GM20000 (cell line): ENCODE measurements at places on chromosomes 5 and 9.
A peak's percentile ranks its signal among the peaks of the same experiment; 100 is the strongest.

DNA sequence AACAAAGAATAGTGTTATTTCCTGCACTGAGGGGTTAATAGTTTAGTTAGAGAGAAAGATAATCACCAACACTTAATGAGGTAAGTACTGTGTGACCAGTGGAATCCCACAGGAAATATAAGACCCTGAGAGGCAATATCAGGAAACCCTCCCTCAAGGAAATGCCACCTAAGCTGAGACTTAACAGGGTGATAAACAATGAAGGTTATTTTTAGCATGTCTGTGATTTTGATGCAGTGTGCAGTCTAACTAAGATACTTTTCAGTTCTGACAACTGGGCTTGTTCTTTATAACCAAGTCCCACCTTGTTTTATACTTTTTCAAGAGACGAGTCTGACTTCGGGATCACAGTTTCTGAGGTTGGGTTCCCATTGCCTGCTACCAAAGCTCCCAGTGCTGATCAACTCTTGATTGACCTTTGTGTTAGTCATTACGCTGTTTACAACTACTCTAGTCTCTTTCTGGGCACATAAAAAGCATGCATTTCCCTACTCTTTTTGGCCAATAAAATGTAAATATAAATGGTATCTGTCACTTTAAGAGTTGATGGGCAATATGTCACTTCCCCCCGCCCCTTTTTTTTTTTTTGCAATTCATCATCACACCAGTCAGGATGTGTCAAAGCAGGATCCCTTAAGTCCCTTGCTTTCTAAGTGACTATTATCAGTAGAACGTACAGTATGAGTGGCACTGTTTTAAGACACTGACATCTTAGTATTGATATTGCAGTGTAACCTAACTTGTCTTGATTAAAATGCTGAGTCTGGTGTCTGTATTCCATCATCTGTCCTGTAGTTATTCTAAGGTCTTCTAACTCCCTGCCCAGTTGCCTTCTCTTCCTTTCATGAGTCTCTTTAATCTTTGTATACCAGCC lies 31.4 kb downstream of the C6 start:
- DNase-seq: no peak

GRCh38 chr5:179316111-179316551 lies 29.1 kb downstream of the ADAMTS2 start:
- no peak for DNase-seq

- DNase-seq: no peak
Measured at GRCh38 chr5:11072076-11072475, 311.0 kb upstream of the DAP start.

DNA sequence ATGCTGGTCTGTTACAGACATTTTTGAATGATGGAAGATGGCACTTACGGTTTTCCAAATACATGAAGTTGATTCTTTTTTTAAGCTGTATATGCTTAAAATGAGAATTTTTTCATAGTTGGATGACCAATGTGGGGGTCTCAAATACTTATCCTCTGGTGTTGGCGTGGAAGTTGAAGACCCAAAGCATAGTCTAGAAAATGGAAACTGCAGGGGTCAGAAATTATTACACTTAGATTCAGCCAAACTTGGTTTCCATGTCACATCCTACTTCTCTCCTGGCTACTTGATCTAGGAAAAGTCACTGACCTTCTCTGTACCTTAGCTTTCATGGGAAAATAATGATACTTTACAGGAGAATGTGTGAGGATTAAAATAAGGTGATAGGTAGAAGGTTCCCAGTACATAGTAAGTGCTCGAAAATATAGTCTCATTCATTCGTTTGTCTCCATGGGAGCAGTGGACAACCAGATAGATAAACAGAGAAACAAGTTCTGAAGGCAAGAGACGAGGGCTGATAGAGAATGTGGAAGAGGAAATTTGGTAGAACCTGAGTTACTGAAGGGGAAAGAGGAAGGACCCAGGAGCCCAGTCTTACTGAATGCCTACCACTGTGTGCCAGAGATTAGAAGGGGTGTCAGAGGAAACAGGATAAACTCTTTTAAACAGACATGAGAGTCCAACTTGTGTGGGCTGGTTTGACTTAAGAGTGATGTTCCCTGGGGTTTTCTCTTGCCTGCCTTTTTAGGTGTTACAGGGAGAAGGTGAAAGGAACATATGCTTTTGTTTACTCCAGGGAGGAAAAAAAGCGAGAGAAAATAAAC lies 560.3 kb upstream of the KLF4 start:
- DNase-seq: no peak

- DNase-seq: no peak
Measured at GRCh38 chr9:70385426-70385825, 29.0 kb downstream of the KLF9 start.

DNA sequence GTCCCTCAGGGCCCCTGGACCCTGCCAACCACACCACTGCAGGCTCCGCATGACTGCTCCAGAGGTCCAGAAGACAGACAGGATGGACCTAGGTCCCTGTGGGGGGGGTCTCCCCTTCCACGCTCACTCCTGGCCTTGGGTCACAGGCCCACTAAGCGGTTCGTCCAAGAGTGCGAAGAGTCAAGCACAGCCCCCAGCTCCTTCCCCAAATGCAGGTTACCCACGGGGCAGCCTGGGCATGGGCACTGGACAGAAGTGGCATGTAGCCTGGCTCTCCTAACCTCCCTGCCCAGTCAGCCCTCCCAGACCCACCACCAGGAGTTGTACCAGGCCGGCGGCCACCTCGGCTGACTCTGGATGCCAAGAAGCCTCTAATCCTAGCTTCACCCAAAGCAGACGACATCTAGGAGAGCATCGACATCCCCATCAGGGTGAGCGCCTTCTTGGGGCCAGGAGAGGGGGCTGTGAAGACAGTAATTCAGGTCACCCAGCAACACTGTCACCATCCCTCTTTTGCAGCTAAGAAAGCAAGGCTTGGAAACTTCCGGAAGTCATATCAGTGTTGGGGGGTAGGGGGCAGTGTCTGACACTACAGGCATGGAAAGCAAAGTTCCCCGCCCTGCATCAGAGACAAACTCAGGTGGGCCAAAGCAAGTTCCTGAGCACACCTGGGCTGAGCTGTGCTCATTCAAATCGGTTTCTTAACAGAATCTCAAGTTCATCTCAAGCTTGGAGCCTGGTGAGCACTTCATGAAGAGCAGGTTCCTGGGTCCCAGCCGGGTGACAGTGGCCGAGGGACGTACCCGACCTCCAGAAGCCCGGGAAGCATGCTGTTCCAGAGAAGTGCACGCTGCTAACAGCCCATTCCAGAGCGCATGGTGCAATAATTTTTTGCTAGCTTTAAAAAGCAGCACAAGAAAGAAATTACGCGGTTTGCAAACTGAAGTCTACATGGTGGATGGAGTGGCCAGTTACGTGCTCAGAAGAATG lies 68.7 kb downstream of the SEMA4D start:
- peak; percentile 53 for DNase-seq

- DNase-seq: no peak
Measured at GRCh38 chr9:113992994-113993393, 85.1 kb downstream of the AMBP start.

DNA sequence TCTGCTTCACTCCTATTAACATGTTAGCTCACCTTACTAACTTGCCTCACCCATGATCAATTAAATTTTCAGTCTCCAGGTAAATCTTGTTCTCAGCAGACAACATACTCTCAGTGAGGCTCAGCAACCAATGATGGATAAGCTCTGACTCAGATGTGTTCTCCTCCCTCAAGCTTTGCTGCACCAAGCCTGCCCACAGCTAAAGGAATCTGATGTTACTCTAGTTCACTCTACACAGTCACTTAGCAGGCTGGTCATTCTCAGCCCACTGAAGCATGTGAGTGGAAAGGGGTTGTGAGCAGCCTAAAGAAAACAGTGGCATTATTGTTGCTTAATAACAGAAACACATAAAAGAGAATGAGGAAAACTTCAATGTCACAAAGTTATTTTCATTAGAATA lies 37.3 kb upstream of the CTNND2 start:
- no peak for DNase-seq

DNA sequence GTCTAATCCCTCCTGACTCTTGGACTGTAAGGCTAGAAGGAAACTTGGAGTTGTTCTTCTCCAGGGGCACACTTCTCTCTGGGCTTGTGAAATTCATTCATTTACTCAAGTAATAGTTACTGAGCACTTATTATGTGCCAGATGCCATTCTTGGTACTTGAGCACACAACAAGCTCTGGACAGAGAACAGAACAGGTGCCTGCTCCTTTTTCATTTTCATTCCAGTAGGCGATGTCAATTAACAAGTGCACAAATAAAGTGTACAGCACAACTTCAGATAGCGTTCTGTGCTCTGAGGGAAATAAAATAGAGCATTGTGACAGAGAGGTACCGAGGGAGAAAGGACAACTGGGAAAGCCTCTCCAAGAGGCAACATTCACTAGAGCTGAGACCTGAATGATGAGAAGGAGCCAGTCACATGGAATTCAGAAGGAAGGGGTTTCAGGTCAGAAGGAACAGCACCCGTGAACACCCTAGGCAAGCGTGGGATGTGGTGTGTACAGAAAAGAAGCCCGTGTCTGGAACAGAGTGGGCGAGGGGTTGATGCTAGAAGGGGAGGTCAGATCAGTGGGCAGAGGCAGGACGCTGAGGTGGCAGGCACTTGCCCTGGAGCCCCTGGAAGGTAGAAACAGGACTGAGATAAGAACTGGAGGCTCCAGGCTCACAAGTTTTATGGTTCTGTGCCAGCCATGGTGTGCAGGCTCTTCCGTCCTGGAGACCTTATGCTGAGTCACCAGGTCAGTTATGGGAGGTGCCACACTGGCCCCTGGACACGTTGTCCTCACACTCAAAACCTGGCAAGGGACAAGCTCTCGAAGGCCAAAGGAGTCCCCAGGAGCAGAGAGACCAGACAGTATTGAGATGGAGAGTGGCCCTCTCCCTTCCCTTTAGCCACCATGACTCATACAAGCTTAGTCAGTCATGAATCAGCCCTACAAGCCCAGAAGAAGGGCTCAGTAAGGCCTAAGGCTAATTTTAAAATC lies 7.2 kb upstream of the ABLIM3 start:
- no peak for DNase-seq

GRCh38 chr5:58446024-58446423 lies 13.9 kb downstream of the PLK2 start:
- no peak for DNase-seq

- DNase-seq: peak; percentile 63
Measured at GRCh38 chr5:154756868-154757813, 2.0 kb downstream of the LARP1 start.

- DNase-seq: no peak
Measured at GRCh38 chr5:56961746-56962145, 9.8 kb upstream of the MIER3 start.

- DNase-seq: no peak
Measured at GRCh38 chr5:166710271-166710670, 1581.2 kb upstream of the WWC1 start.

DNA sequence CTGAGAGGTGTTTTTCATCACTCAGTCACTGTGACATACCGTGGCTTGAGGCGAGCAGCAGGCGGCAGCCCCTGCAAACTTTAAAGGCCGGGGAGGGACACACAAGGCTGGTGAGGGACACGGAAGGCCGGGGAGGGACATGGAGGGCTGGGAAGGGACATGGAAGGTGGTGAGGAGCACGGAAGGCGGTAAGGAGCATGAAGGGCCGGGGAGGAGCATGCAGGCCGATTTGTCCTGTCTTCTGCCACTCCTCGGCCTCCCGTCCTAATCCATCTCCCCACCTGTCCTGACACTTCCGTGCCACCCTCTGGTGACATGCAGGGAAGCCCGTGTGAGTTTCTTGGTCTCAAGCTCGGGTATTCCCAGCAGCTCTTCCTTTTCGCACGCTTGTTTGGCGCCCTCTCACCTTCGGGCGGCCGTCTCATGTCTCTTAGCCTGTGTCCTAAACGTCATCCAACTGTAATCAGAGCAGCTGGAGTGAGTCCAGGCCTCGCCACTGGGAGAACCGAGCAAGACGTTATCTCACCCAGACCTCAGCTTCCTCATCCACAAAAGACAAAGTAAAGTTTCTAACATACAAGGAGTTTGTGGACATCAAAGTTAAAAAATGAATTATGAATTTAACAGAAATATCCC lies 126.5 kb downstream of the MRPL36 start:
- DNase-seq: peak; percentile 15

DNA sequence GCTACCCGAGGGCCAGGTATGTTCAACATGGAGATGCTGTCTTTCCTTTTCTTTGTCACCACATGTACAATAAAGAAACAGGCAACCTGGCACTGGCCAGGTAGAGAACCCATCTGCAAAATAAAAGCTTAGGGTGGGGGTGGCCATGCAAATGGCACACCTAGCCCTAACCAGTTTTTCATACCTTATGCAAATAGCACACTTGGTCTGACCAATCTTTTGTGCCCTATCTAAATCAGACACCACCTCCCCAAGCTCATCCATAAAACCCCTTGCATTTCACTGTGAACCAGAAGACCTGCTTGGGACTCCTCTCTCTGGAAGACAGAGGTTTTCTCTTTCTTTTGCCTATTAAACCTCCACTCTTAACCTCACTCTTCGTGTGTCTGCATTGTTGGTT lies 33.9 kb downstream of the JAKMIP2 start:
- DNase-seq: no peak

DNA sequence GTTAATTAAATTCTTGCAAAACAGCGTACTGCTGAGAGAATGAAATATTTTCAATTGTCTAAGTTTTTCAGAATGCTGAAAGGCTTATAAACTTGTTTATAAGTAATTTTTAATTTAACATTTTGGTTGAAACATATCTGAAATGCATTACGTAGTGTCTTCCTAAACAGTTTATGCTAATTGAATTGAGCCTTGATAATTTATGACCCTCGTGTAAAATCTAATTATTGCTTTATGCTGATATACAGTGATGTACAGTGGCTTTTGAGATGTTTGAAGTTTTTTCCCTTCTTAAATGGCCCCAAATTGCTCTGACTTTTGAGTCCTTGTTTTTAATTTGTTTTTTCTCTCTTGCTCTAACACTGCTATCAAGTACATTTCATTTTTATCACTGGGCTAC lies 262.7 kb downstream of the FBXL7 start:
- no peak for DNase-seq

DNA sequence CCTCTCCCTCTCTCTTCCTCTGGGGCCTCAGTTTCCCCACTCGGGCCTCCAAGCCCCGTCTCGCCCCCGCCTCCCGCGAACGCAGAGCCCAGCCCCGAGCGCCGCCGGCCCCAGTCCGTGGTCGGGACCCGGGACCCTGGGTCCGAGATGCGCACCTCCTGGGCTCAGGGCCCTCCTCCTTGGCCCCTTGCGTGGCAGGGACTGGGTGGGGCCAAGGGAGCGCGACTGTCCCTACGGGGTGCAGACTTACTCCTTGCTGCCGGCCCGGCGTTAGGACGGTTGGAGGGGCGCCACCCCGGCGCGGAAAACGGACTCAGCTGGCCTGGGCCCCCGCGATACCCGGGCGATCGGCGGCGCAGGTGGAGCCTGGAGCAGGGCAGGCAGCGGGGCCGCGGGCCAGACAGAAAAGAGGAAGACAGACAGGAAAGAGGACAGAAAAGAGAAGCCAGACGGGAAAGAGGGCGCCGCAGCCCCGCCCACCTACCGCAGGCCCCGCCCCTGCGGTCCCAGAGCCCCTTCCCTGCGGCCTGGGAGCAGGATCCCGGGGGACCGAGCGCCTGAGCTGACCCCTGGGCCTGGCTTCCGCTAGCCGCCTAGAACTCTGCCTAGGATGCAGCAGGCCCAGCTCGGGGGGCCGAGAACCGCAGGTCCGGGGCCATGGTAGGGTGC lies at the start of gene GBGT1:
Gene GBGT1, minus strand, starts transcription at position 411 of the 669 bp plus-strand sequence. CDS start 1,502 bp downstream, outside the sequence.
- DNase-seq: peak; percentile 79
